ENCODE measurements at places on chromosomes 2 and 18. TPM values are rescaled to one million over a fixed set of nuclear protein-coding genes. Genes with fewer than 3 reads are reported as not detected.

LRRC30 gene
- not detected for total RNA-seq

PSMD14 gene
- 18.9 TPM for total RNA-seq

GKN1 gene
- not detected for total RNA-seq

- no peak for DNase-seq
These were observed 140.0 kb downstream of the MC4R start for GRCh38 chr18:60232541-60232940.

- DNase-seq: no peak
These were observed 167.5 kb downstream of the AGAP1 start for GRCh38 chr2:235661167-235661937.

DNA sequence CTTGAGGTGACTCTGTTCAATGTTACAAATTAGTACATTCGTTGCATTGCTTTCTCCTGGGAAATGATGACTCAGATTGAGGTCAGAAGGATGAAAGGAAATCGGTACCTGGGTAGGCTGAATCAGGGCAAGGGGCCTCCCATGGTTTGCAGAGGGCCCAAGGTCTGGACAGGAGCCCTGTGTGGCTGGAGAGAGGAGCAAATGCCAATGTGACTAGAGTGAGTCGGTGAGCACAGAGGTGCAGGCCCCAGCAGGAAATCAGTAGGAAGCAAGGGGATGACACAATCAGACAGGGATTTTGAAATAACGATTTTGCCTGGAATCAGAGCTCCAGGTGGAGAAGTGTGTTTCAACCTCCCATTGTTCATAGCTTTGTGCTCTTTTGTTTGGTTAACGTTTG, 118.9 kb downstream of the CCDC102B start:
- no peak for DNase-seq

LTBP1 gene
- total RNA-seq: 34.5 TPM

- no peak for DNase-seq
These were observed 85.4 kb upstream of the EML6 start for GRCh38 chr2:54638103-54638502.

GRCh38 chr2:209762563-209762962, 9.1 kb upstream of the UNC80 start:
- DNase-seq: no peak

DNA sequence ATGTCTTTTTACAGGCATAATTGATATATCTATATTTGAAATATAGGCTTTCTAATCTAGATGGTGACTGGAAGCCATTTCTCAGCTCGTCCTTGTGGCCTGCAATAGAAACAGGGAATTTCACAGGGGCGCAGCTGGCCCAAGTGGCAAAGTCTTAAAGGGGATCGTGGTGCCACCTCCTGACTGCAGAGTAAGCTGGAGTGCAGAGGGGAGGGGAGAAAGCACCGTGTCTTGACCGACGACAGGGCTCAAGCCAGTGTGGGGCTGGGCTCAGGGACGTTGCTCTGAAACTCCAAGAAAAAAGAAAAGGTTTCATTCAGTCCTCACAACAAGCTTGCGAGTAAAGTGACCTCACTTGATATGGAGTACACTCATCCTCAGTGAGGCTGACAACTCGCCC, 255.1 kb downstream of the DCDC2C start:
- DNase-seq: no peak

DNA sequence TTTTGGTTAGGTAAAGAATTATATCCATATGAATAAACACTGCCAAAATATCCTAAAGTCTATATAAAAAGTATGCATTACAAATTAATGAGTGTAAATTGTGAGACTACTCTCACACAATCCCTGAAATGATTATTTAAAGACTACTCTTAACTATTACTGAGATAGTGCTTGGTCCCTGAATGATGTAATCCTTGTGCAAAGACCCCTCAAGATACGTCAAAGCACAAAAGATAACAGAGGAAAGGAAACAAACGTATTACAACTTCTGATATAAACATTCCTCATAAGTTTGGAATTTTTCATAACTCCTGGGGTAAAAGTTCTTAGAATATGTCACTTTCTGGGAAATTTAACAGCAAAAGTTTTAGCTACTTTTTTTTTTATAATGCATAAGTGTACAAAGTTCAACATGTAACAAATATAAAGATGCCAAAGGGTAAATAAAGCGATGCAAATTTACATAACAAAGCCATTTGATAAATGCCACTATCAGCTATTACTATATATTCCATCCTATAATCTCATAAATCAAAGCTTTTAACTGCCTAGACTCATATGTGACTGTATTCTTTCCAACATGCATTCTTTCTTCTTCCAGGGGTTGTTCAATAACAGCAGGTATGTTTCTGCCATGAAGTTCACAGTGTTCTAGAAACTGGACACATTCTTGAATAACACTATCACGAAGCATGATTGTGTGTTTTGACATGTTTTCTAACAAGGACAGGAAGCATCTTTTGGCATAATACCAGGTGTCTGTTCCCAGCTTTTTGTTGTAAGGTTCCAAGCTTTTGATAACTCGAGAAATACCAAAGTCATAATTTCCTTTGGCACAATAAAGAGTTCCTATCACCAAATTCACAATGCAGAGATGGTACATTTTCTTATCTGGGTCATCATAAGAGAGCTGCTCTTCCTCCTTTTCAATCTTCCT, 158.0 kb downstream of the AGPS start:
- no peak for DNase-seq

SLC23A3 gene
- 0.33 TPM for total RNA-seq

DNA sequence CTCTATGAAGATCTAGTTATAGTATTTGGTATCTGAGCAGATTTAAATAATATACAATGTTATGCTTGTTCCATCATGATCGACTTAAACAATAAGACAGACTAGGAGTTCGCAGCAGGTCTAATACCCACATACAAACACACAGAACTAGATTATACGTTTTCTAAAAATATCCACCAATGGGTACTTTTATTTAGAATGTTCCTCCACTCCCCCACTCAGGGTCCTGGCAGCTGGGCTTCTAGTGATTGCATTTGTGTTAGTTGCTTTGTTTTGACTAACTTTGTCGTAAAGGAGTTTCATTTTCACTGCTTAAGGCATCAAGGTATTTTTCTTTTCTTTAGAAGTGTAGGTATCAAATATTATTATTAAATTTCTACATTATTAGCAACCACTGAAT, 91.4 kb downstream of the RPRM start:
- DNase-seq: no peak

DNA sequence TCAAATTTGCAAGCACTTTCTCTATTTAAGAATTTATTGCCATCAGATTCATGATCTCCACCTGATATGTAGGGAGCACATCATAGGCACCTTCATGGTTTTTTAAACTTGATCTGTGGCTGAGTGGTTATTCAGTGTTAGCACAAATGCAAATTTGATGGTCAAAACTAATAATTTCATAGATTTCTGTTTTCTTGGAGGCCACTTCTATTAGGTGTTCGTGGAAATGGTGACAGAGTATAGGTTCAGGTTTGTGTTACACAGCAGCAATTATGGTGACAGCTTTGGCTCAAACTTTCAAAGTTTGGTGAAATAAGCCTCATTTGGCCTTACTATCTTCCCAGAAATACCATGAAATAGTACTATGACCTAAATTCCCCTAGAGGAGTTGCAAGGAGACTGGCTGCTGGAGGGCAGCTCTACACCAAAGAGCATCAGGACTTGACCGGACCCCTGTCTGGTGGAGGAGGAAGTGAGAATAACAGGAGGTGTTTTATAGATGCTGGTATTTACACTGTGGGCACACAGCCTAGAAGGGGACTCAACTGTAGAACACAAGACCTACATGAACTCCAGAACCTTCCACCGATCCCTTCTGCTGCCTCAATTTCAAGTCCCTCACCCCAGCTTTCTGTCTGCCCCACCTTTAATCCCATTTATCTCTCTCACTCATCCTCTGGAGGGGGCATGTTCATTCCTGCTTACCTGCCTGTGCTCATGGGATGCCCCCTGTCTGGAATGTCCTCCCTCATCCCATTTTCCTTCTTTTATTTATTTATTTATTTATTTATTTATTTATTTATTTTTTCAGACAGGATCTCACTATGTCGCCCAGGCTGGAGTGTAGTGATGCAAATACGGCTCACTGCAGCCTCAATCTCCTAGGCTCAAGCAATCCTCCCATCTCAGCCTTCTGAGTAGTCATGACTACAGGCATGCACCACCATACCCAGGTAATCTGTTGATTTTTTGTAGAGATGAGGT, 132.9 kb upstream of the SIX2 start:
- DNase-seq: no peak

TNFRSF11A gene
- total RNA-seq: 3.8 TPM

G6PC2 gene
- not detected for total RNA-seq

NCKAP1 gene
- 34.2 TPM for total RNA-seq

GRCh38 chr2:220509966-220510365, 882.5 kb downstream of the SLC4A3 start:
- no peak for DNase-seq

FKBP7 gene
- total RNA-seq: 4.9 TPM

DNA sequence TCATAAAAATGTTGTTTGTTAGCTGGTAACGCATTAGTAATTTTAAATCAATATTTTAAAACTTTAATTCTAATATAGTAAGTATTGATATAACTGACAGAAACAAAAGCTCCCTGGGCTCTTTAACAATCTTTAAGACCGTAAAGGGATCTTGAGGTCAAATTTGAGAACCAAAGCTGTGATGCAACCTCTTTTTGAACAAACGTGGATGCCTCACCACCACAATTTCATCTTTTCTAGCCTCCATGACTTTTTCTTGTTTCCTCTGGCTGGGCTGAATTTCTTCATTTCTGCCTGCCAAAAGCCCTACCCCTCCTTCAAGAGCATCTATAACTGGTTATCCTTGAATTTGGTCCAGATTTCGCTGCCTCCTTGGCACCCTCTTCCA, 563 bp upstream of the POLE4 start:
- no peak for DNase-seq

CRYBA2 gene
- total RNA-seq: not detected

All from upper lobe of left lung (tissue), 6 donors.